WERI-Rb-1 (cell line): ENCODE measurements at places on chromosomes 3 and 15.
A peak's percentile ranks its signal among the peaks of the same experiment; 100 is the strongest.

GRCh38 chr15:68488966-68489365 is 57.0 kb upstream of the ITGA11 start:
- no peak for DNase-seq

- DNase-seq = peak; percentile 15
Observed at GRCh38 chr3:124034844-124035152, 42.9 kb upstream of the ROPN1 start.

GRCh38 chr15:48954538-48954937 is 9.2 kb downstream of the SHC4 start:
- DNase-seq = no peak

GRCh38 chr3:128254066-128254590 is 100.8 kb downstream of the EEFSEC start:
- DNase-seq = no peak
